ENCODE measurements at places on chromosomes 6 and 20.

GRCh38 chr6:138155443-138155842, 6.3 kb upstream of the ARFGEF3 start:
- no peak overlapping the region for H3K27ac ChIP-seq
- H3K4me1 ChIP-seq: no peaks in the 10 kb centered on the region
- peaks cover 63% of the 10 kb centered on the region for H3K27me3 ChIP-seq
- DNase-seq: no peak
- peaks cover 6% of the 10 kb centered on the region for H3K36me3 ChIP-seq

DNA sequence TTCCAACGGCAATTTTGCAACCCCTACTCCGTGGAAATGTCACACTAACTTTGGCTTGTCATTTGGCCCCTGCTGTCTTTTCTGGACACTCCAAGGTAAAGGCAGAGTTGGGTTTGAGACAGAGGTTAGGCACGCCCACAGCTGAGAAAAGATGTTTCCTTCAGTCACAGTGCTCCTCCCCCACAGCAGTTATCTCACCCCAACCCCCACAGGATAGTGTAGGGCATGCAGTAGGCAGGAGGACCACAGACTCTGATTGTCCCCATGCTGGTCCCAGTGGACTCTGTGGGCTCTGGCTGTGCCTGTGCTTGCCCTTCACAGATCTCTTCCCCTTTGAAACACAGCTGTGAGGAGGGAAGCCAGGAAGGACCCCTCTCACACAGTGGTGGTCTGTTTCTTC, 124.0 kb upstream of the CARMIL1 start:
- DNase-seq: no peak
- peaks cover 33% of the 10 kb centered on the region for H3K4me1 ChIP-seq
- no peaks in the 10 kb centered on the region for H3K27me3 ChIP-seq
- peaks cover 7% of the 10 kb centered on the region for H3K36me3 ChIP-seq
- no peak overlapping the region for H3K27ac ChIP-seq
- H3K4me3 ChIP-seq: peak overlapping the region; percentile 30

DNA sequence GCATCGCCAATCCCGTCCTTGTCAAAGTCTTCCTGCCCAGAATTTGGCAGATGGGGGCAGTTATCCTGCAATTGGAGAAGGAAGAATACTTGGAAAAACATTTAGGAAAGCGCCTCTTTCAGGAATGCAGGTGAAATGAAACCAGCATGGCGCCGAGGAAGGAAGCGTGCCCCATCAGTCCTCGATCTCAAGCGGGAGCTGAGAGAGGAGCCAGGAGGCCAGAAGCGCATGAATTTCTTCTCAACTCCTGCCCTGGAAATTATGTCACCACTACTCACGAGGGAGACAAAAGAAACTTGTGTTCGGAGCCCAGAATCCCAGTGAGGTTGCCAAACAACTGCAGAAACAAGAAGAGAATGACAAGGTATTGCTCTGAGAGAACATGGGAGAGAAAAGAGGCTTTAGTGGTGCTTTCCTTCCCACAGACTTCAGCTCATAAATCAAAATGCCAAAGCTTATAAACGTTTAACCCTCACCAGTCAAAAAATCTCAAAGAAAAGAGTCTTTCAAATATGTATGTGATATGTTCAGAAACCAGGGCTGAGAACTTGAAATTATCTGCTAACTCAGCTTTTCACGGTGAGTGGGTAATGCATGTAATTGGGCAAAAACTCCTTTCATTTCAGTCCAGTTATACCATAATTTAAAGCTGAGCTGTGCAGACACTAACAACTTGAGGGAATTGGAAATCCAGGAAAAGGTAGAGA, 23.9 kb downstream of the THBS2 start:
- no peak overlapping the region for H3K27ac ChIP-seq
- peaks cover 12% of the 10 kb centered on the region for H3K36me3 ChIP-seq
- H3K4me1 ChIP-seq: no peaks in the 10 kb centered on the region
- DNase-seq: no peak
- no peaks in the 10 kb centered on the region for H3K27me3 ChIP-seq

- H3K36me3 ChIP-seq: no peaks in the 10 kb centered on the region
- no peak overlapping the region for H3K4me3 ChIP-seq
- no peaks in the 10 kb centered on the region for H3K27me3 ChIP-seq
- H3K4me1 ChIP-seq: no peaks in the 10 kb centered on the region
- no peak for DNase-seq
Measured at GRCh38 chr6:88565409-88565811, 398.0 kb downstream of the RNGTT start.

DNA sequence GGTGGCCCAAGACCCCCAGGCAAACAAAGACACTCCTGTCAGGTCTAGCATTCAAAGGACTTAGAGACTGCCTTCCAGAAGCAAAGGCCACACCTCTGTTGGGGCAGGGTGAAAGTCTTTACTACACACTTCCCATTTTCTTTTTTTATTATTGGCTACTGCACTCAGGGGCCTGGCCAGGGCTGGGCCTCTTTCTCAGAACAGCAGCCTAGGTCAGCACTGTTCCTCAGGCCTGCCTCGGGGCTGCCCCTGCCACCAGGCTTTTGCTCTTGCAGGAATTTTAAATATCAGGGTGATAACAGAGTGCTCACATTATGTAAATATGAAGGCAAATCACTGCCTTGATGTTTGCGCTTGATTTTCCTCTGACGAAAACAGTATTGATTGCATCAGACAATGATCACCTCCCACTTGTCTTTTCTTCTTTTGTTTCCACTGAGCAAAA, 18.5 kb downstream of the GSTA4 start:
- peaks cover 65% of the 10 kb centered on the region for H3K4me1 ChIP-seq
- H3K27me3 ChIP-seq: peaks cover 6% of the 10 kb centered on the region
- H3K27ac ChIP-seq: peak overlapping the region; percentile 95
- H3K36me3 ChIP-seq: no peaks in the 10 kb centered on the region
- peak; percentile 40 for DNase-seq

GRCh38 chr6:127131275-127131674, 12.8 kb downstream of the RSPO3 start:
- H3K27ac ChIP-seq: no peak overlapping the region
- no peaks in the 10 kb centered on the region for H3K27me3 ChIP-seq
- H3K36me3 ChIP-seq: no peaks in the 10 kb centered on the region
- DNase-seq: no peak

DNA sequence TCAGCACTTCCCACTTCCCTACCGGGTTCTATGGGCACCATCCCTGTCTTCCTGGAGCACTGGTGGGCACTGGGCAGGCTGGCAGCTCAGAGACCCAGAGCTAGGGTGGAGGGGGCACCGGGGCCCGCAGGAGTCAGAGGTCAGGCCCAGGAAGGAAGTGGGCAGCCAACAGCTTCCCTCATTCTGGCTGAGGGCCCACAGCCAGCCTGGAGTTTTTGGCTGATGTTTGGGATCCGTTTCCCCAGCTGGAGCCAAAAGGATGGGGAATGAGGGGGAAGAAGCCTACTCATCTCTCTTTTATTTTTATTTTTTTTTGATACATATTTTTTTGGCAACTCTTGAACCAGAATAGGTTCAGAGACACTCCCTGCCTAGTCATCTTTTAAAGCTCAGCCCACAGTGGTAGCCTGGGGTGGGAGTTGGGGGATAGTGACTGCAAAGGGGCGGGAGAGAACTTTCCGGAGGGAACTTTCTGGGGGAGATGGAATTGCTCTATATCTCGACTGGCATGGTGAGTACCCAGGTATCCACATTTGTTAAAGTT, 54.2 kb upstream of the MLN start:
- H3K36me3 ChIP-seq: no peaks in the 10 kb centered on the region
- no peak overlapping the region for H3K4me3 ChIP-seq
- H3K4me1 ChIP-seq: peaks cover 58% of the 10 kb centered on the region
- H3K27ac ChIP-seq: no peak overlapping the region
- peaks cover 42% of the 10 kb centered on the region for H3K27me3 ChIP-seq
- DNase-seq: no peak

GRCh38 chr6:42453654-42454427, 2.1 kb upstream of the TRERF1 start:
- H3K27me3 ChIP-seq: peaks cover 11% of the 10 kb centered on the region
- H3K4me1 ChIP-seq: peaks cover 33% of the 10 kb centered on the region
- H3K4me3 ChIP-seq: peak overlapping the region; percentile 98
- H3K27ac ChIP-seq: no peak overlapping the region
- DNase-seq: no peak

DNA sequence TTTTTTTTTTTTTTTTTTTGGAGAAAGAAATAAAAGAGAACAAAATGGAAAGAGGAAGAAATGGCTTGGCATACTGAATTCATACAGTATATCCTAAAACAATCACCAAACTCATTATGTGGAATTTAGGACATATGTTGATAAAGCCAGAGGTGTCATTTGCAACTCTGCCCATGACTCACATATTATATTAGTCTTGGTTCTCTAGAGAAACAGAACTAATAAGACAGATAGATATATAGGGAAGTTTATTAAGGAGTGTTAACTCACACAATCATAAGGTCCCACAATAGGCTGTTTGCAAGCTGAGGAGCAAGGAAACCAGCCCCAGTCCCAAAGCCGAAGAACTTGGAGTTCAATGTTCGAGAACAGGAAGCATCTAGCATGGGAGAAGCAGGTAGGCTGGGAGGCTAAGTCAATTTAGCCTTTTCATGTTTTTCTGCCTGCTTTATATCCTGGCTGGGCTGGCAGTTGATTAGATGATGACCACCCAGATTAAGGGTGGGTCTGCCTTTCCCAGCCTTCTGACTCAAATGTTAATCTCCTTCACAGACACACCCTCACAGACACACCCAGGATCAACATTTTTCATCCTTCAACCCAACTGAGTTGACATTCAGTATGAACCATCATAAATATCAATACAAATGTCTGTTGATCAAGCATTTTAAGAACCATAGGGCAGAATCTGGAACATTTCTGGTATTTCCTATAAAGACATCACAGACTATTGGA, 102.3 kb downstream of the UBE3D start:
- H3K27me3 ChIP-seq: no peaks in the 10 kb centered on the region
- DNase-seq: no peak
- H3K36me3 ChIP-seq: peaks cover 2% of the 10 kb centered on the region
- no peak overlapping the region for H3K27ac ChIP-seq
